ENCODE measurements at places on chromosomes 1 and 21. TPM values are rescaled to one million over a fixed set of nuclear protein-coding genes. Genes with fewer than 3 reads are reported as not detected.

The ERI3 gene
- 31.9 TPM for total RNA-seq

DNA sequence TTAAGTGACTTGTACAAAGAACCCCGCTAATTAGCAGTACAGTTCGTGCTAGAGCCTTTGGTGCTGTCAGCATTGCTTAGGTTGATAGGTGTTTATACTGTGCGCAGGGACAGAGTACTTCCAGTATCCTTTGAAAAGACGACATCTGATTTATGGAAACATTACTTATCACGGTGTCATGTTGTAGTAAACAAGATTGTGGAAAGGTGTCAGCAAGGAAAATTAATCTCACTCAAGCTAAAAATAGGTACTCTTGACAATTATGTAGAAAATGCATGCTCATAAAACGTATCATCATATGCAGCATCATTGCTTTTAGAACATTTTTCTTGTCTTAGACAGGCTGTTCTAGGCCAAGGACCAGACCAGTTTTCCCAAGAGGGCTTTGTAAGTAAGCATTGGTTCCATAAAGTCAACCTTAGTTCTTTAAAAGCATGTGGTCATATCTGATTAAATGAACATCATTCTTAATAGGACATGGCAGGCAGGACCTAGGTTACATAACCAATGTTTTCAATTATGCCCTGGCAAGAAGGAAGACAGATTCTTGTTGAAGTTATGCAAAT is 33.0 kb downstream of the SH3BGR start:
- DNase-seq, result no peak

GRCh38 chr1:20449735-20450311 is 36.2 kb downstream of the CAMK2N1 start:
- no peak for DNase-seq

DNA sequence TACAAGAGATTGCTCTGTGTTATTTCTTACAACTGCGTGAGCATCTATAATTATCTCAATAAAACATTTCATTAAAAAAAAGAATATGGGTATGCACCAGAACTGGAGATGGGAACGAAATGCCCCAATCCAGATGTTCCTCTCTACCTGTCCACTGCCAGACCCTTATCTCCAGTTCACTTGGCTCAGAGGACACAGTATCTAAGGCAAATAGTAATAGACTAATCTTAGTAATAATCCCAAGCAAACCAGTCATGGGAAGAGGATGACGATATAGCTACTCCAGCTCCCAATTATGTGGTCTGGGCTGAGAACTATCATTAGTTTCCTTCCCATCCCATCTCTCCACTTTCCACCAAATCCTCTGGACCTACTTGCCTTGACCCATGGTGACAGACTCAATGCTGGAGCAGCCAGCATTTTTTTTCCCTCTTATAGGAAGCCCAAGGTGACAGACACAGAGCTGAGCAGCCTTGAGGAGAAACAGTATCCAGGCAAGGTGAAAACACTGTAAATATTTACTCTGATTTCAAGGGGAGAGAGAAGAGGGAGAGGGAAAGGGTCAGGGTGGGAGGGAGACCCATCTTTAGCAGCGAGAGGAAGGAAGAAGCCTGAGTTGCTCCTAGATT is 28.7 kb downstream of the DDX20 start:
- no peak for DNase-seq

GRCh38 chr1:22704440-22705067 is 6.1 kb upstream of the EPHB2 start:
- peak; percentile 87 for DNase-seq

The KIF26B gene
- 1.1 TPM for total RNA-seq

The TRIM45 gene
- 1.5 TPM for total RNA-seq

The ADPRS gene
- 26.4 TPM for total RNA-seq

- no peak for DNase-seq
These were observed 275.5 kb downstream of the RGS7 start for GRCh38 chr1:241081473-241081872.

The C1orf94 gene
- not detected for total RNA-seq

The MFN2 gene
- 41.0 TPM for total RNA-seq

The OR2L13 gene
- total RNA-seq, result not detected

- peak; percentile 47 for DNase-seq
These were observed 612.2 kb upstream of the CXADR start for GRCh38 chr21:16900685-16901084.

The ZMYND12 gene
- total RNA-seq, result 0.60 TPM

DNA sequence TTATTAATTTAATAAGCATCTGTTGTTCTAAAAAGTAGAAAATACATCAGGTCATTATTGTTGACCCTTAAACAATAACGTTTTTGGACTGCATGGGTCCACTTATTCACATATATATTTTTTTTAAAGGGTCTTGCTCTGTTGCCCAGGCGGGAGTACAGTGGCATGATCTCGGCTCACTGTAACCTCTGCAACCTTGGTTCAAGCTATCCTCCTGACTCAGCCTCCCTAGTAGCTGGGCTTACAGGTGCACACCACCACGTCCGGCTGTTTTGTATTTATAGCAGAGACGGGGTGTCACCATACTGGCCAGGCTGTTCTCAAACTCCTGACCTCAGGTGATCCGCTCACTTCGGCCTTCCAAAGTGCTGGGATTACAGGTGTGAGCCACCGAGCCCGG is 53.0 kb downstream of the DAP3 start:
- DNase-seq, result no peak

GRCh38 chr1:7046314-7046713 is 261.1 kb downstream of the CAMTA1 start:
- DNase-seq, result peak; percentile 38

DNA sequence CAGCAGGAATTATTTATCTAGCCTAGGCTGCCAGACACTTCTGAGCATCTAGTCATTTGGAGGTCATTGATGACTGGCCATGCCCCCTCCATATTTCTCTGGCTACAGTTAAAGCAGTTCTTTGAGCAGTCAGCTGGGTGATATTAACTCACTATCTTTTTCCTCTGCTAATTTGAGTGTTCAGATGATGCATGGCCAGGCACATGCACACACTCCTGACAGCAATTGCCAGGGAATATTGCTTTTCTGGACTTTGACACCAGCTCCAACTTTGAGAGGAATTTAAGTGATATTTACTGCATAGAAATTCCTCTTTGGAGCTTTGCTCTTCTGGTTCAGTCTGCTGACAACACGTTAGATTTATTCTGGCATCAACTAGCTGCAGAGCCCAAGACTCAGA is 52.6 kb downstream of the CD247 start:
- no peak for DNase-seq

GRCh38 chr1:189821833-189822232 is 655.8 kb downstream of the BRINP3 start:
- no peak for DNase-seq

DNA sequence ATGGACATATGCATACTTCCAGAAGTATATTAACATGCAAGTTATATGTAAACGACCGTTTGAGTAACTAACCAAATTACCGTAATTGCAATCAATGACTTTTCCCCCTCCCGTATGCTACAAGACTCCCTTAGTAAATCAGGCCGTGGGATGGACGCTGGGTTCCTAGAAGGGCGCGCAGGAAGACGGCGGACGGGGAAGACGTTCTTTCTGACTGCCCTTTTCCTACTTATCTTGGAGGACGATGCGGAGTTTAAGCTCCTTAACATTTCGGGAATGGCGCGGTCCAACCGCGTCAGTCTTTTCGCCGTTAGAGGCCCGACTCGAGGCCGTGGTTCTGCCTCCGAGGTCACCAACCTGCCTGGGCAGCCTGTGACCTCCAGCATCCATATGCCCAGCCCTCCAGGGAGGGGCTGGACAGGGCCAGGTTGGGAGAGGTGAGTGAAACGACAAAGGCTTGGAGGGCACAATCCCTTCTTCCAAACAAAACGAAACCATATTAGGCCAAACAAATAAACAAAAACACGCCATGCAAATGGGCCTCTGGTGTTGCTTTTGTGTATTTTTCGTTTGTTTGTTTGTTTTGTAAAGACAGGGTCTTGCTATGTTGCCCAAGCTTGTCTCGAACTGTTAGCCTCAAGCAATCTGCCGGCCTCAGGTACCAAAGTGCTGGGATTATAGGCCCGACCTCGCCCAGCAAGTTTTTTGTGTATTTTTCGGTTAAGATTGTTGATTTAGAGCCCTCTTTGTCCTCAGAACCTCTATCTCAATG is 873 bp upstream of the PI4KB start:
- no peak for DNase-seq

The PKP1 gene
- total RNA-seq, result under 0.01 TPM

The LCE2B gene
- not detected for total RNA-seq

DNA sequence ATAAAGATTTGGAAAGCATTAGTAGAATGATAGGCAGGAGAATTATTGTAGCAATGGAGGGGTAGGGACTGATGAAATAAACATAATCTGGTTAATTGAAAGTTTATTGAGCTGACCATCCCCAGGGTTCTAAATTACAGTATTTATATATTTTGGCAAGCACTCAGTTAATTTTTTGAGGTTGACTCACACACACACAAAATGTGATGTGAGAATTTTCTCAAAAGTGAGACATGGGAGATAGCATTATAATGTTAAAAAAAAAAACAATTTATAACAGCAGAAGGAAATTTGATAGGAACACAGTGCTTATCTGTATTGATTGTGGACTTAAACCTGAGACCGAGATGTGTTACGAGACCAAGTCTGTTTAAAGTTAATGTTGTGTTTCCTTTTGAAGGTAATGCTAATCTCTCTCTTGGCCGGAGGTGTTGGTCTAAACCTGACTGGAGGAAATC is 24.6 kb downstream of the TRIM45 start:
- DNase-seq, result no peak

GRCh38 chr1:64343105-64343822 is 126.7 kb upstream of the CACHD1 start:
- peak; percentile 83 for DNase-seq

- no peak for DNase-seq
These were observed 247.0 kb downstream of the KCNJ6 start for GRCh38 chr21:37669249-37669648.

DNA sequence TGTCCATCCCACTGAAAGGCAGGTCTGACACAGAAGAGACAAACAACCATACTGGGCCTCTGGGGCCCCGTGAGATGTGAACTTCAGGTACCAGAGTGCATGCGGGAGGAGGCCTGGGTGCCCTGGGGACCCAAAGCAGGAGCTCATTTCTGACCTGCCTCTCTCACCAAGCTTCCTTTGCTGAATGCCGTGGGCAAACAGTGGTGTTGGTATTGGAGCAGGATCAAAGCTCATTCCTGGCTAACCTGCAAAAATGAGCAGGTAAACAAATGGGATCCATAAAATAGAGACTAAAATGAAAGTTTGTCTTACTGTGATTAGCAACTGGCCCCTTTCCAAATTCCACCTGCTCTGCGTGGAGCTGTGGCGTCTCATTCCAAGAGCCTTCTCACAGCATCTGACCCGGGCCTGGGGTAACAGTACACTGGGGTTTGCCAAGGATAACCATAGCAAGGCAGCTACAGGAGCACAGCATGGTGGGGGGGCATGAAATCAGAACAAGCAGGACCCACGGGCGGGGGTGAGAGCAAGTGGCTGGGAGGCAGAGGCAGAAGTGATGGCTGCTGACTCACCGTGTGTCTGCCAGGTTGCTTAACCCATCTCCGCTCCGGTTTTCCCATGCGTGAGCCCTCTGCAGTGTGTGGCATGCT is 103.6 kb downstream of the KIF26B start:
- no peak for DNase-seq

GRCh38 chr1:28877132-28877781 is 37.1 kb upstream of the EPB41 start:
- peak; percentile 82 for DNase-seq

- no peak for DNase-seq
These were observed 49.3 kb downstream of the HSPG2 start for GRCh38 chr1:21887796-21888195.

DNA sequence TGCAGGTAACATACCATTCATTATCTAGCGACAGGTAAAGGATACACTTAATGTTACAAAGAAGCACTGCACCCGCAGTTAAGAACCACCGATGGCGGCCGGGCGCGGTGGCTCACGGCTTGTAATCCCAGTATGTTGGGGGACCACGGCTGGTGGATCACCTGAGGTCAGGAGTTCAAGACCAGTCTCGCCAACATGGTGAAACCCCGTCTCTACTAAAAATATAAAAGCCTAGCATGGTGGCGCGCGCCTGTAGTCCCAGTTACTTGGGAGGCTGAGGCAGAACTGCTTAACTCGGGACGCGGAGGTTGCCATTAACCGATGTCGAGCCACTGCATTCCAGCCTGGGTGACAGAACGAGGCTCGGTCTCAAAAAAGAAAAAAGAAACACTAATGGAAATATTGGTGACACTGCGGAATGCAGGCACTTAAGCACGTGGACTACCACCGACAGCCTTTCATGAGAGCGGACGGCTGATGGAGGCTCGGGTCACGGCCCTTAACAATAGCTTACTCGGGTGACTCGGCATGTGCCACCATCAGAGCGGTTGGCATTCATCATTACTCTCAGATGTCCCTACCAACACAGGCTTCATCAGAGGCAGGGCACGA is 542 bp downstream of the GAS5 start:
- DNase-seq, result peak; percentile 68

The GUCA2B gene
- total RNA-seq, result not detected

- DNase-seq, result no peak
These were observed 20.6 kb upstream of the RCAN3 start for GRCh38 chr1:24481843-24482610.

GRCh38 chr21:36859744-36860501 is 106.5 kb downstream of the HLCS start:
- DNase-seq, result peak; percentile 78

GRCh38 chr1:193325771-193326170 is 139.4 kb upstream of the B3GALT2 start:
- DNase-seq, result no peak

The LYPD8 gene
- not detected for total RNA-seq

- DNase-seq, result no peak
These were observed 12.9 kb downstream of the MORN1 start for GRCh38 chr1:2378441-2378851.

- no peak for DNase-seq
These were observed 172.8 kb upstream of the CACNA1E start for GRCh38 chr1:181310560-181310959.

DNA sequence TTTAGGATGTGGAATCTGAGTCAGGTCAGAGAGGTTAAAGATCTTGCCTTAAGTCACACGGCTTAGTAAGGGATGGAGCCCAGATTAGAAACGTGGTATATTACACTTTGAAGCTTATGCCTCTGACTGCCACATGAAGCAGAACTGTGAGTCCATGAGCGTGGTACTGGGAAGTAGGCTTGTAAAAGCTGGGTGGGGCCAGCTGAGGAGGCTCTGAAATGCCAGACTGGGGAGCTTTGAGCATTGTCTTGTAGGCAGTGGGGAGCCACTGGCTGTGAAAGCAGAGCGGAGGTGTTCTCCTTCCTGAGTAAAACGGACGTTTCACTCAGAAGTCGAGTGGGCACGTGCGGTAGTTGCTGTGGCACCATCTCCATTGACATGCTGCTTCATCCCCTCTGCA is 72.6 kb upstream of the USP24 start:
- DNase-seq, result no peak

DNA sequence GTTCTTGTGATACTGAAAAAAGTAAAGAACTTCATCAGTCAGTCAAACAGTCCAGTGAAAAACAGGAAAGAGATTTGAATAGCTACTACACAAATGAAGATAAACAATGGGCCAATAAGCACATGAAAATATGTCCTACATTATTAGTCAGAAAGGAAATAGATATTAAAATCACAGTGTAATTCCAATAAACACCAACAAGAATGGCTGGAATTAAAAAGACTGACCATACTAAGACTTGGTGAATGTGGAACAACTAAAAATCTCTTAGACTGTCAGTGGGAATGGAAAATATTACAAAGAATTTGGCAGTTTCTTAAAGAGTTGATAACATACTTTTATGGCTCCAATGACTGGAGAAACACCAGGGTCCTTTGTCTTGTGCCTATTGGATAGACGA is 241.8 kb upstream of the USP24 start:
- no peak for DNase-seq

The OR6N1 gene
- total RNA-seq, result not detected
